ENCODE measurements at places on chromosomes 5 and 9. TPM values are rescaled to one million over a fixed set of nuclear protein-coding genes. Genes with fewer than 3 reads are reported as not detected.

DNA sequence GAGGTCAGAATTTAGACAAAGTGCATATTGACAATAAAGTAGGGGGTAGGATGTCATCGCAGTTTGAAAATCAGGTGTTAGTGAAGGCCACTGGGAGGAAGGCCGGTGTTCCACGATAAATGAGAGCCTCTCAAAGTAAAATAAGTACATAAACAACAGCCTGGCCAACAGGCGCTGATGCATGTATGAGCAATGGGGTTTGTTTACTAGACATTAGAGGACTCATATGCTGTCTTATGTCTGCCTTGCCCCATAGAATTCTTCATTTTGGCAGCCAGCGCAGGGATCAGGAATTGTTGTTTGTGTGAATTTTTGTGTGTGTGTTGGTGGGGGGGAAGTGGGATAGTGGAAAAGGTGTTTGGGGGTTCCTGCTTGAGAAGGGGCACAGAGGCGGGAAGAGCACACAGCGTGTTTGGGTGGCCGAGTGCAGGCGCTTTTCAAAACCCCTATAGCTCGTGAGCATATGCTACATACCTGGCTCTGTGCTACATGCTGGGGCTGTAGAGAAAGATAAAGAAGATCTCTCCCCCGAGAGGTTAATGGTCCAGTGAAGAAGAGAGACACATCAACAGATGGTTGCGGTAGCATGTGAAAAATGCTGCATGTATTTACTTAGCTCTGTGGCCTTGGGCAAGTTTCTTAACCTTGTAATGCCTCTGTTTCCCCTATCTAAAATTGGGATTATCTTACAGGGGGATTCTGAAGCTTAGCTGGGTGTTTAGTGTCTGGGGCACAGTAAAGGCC, 11.5 kb downstream of the SNX30 start:
- DNase-seq = no peak

DNA sequence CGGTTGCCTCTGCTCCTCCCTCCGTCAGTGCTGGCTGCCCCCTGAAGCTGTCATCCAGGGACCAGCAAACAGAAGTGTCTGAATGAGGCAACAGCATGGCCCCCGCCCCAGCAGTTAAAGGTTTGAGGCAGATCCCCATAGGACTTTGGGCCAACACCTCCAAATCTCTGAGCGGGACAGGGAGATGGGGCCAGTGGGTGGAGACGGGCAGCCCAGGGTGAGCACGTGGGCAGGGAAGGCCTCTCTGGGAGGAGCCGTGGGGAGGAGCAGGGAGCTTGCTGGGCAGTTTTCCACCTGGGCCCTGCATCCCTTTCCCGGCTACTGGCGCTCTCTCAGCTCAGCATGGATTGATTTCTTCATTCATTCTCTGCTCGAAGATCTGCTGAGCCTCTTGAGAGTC, 39.1 kb upstream of the NOTCH1 start:
- peak; percentile 59 for DNase-seq

The C9orf50 gene
- polyA plus RNA-seq = 0.49 TPM

The SLC6A3 gene
- 3.3 TPM for polyA plus RNA-seq

All from left lung (tissue), 14 donors.